Activated CD4-positive, alpha-beta T cell treated with anti-CD3 and anti-CD28 coated beads, Interleukin-2, amount 50 U/mL, for 16 hours (primary cell): ENCODE measurements at places on chromosomes 6 and 20.

GRCh38 chr6:35801148-35801547, 4.0 kb upstream of the LHFPL5 start:
- no peak for DNase-seq

GRCh38 chr20:63082939-63083735, 76.4 kb upstream of the BHLHE23 start:
- no peak for DNase-seq

GRCh38 chr6:79676785-79677736, 45.9 kb downstream of the SH3BGRL2 start:
- no peak for DNase-seq

- DNase-seq = no peak
These were observed 127.3 kb upstream of the THEMIS start for GRCh38 chr6:128028183-128028582.

DNA sequence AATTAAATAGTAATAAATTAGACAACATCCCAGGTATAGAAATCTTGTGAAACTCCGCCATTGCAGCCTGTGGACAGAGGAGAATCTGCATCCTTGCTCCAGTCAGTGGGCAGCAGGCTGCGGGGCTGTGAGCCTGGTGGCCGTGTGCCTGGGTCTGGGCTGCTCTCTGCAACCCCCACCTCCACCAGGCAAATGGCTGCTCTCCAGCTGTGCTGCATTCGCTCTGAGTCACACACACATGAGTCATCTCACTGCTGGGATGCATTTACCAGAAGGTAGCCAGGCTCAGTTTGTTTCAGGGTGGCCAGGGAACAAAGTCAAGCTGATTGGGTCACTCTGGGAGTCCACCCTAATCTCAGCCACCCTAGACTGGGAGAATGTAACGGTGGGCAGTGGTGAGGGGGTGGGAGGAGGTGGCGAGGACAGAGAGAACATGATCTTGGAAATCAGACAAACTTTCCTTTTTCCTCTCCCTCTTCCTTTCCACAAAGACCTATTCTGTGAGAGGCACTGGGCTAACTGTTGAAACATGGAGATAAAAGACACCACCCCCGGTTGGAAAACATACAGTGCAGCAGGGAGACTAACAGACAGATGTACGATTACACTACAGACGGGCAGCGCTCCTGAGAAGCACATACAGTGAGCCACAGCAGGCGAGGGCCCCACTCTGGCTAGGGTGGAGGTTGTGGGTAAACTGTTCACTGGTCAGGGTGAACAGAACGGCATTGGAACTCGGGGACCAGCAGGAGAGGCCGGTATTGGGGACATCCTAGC, 59.2 kb downstream of the TRAM2 start:
- DNase-seq = peak; percentile 77

DNA sequence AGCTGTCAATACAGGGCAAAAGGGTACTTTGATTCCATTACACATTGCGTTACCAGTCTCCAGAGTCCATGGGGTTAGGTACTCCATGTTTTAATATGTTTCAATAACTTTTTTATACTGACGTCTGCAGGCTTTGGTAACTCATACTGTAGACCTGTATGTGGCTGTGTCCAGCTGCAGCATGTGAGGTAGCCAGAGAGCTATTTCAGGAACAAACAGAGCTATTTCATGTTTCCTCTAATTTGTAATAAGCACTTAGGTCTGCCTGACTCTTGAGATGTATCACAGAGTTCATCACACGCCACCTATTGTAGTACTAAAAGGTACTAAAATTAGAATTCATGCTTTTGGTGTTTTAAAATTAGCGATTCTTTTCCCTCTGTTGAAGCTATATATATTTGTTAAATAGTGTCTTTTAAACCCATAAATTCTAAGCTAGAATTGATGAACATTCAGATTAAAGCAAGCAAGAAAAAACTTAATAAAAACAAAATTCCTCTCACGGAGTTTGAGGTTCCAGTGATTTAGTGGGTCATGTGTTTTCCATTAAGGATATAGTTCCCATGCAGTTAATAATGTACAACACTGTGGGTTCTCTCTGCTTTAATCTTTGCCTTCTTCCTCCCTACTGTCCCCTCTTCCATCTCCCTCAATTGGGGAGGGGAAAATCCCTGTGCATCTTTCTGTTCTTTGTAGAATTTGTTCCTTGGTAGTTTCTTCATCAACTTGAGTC, 37.0 kb downstream of the FOXO3 start:
- no peak for DNase-seq
